ENCODE measurements at places on chromosomes 5 and 9.
A peak's percentile ranks its signal among the peaks of the same experiment; 100 is the strongest.

GRCh38 chr5:33161421-33161820, 279.3 kb upstream of the TARS1 start:
- no peak for DNase-seq

GRCh38 chr9:7704543-7704942, 95.0 kb downstream of the DMAC1 start:
- no peak for DNase-seq

- DNase-seq = no peak
Observed at GRCh38 chr9:93329629-93330280, 121.7 kb upstream of the FAM120A start.

GRCh38 chr9:114178076-114178475, 22.7 kb downstream of the COL27A1 start:
- DNase-seq = no peak

DNA sequence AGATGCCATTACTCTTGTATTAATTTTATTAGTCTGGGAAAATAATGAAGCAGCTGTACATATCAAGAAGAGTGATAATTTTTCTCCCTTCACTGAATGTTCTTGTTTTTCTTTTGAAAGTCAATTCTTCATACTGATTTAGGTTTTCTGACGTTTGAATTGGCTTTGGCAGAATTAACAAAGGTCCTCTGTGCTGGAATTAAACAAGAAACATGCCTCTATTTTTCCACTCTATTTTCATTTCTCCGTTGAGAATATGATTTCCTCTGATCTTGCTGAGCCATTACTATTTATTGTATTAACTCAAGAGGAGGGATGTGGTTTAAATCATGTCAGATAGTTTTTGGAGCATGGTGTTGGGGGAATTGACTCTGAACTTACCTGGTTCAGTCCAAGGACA, 42.3 kb downstream of the ANKDD1B start:
- DNase-seq = no peak

GRCh38 chr9:125820100-125820804, 73.1 kb downstream of the PBX3 start:
- DNase-seq = peak; percentile 51

DNA sequence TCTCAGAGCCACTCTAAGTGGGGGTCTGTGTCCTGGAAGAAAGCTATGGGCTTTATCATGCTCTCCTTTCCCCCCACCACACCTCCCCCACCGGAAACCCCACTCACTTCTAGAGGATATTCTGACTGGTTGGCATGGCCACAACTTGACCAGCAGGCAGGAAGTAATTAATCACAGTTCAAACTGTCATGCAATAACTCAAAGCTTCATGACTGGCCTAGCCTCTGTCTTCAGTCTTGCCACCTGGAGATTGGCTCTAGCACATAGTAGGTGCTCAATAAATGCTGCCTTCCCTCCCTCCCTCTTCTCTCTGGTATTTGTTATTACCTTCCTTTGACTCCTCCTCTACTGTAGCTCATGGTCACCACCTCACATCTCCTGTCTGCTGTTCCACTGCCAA, 124.7 kb downstream of the GABBR2 start:
- DNase-seq = no peak

DNA sequence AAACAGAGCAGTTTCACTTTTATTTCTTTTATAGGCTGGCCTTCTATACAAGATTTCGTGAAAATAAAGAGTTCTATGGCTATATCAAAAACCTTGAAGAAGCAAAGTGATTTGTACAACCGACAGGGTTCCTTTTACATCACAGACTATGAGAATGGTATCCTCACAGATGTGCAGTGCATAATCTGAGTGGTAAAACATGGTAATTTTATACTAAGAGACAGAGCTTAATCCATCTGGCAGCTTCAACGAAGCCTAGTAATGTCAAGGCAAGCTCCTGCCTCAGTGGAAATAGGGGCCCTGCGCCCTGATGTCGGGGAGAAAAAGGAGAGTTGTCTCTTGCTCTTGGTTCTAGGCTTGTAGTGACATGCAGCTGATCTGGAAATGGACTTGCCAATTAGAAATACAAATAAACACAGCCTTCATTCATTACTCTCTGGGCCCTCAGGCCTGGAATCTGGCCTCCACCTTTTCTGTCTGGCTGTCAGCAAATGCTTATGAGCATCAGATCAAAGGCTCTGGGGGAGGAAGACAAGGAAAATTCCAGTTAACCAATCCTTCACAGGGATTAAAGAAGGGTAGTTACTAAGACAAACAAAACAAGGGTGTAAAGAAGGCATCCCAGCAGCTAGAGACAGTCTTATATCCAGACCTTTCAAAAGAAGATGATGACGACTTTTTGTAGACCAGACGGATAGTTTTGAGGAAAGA, 33.6 kb upstream of the TRIM32 start:
- no peak for DNase-seq

- DNase-seq = no peak
Observed at GRCh38 chr5:83482961-83483360, 11.4 kb downstream of the VCAN start.

- peak; percentile 27 for DNase-seq
Observed at GRCh38 chr5:37075399-37075950, 173.7 kb downstream of the CPLANE1 start.

GRCh38 chr9:132820169-132820944, 57.7 kb downstream of the AK8 start:
- no peak for DNase-seq

GRCh38 chr5:61307191-61307590, 24.9 kb upstream of the ZSWIM6 start:
- DNase-seq = no peak

DNA sequence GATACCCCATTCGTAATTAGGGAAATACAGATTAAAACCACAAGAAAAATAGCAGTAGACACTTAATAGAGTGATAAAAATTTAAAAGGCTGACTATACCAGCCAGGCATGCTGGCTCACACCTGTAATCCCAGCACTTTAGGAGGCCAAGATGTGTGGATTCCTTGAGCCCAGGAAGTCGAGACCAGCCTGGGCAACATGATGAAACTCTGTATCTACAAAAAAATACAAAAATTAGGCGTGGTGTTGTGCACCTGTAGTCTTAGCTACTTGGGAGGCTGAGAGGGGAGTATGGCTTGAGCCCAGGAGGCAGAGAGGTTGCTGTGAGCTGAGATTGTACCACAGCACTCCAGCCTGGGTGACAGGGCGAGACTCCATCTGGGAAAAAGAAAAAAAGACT, 72.0 kb downstream of the FCHO2 start:
- no peak for DNase-seq

GRCh38 chr5:65127161-65127901, 354.4 kb downstream of the ADAMTS6 start:
- peak; percentile 86 for DNase-seq

- peak; percentile 27 for DNase-seq
Observed at GRCh38 chr9:89603767-89604665, 796 bp upstream of the GADD45G start.

DNA sequence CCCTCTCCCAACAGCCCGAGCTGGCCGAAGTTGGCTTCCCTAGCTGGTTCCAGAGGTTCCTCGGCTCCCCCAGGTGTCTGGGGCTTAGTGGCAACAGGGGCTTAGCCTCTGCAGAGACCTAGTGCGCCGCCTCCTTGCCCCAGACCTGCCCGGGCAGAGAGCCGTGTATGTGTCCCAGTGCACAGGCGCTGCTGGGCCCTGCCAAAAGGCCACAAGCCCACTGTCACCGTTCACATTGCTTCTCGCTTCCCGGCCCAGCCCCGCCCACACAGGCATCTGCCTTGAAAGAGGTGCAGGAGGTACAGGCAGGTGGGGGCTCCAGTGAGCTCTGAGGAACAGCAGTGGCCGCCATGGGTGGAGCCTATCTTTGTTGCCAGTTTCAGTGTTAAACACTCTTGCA, 2.5 kb upstream of the CACFD1 start:
- no peak for DNase-seq

GRCh38 chr5:168529374-168530234, 499 bp downstream of the FBLL1 start:
- DNase-seq = no peak

GRCh38 chr9:12973710-12974109, 198.9 kb downstream of the LURAP1L start:
- peak; percentile 60 for DNase-seq

DNA sequence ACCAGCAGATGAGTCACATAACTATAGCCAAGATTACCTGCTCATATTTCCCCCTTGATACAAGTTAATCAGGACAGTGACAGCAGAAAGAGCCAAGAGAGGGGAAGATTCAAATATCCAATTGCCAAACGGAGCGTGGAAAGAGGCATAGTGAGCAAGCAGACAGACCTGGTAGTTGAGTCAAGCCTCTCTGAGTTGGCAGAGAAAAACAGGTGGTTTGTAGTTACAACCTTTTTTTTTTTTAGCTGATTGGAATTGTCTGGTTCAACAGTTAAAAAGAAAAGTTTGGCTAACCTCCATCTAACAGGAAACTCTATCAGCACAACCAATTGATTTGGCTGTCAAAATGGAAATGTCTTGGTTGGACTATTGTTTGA, 272.1 kb downstream of the TLE1 start:
- DNase-seq = no peak

DNA sequence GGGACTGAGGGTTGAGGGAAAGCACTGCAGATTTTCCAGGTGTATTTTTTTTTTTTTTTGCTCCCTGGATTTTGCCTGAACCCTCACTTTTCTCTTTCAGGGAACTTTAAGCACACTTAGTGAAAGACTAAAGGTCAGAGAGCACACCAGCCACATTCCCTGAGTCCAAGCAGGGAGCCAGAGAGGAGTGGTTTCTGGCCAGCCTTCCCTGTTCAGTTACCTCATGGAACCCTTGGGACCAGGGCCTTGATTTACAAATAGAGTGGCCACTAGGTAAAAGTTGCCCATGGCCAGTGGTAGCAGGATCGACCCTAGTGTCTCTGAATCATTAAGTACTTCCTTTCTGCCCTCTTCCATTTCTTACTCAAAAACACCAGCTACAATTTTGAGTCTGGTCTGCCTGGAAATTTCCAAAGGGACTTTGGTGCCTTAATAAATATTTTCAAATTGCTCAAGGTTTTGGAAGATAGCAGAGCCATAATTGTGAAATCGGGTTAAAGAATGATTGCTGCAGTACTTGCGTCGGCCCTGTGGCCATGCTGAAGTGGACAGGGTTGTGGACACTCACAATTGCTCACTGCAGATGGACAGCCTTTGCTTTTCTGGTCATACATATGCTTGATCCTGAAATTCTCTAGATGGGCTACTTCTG, 14.5 kb downstream of the PALM2AKAP2 start:
- no peak for DNase-seq

DNA sequence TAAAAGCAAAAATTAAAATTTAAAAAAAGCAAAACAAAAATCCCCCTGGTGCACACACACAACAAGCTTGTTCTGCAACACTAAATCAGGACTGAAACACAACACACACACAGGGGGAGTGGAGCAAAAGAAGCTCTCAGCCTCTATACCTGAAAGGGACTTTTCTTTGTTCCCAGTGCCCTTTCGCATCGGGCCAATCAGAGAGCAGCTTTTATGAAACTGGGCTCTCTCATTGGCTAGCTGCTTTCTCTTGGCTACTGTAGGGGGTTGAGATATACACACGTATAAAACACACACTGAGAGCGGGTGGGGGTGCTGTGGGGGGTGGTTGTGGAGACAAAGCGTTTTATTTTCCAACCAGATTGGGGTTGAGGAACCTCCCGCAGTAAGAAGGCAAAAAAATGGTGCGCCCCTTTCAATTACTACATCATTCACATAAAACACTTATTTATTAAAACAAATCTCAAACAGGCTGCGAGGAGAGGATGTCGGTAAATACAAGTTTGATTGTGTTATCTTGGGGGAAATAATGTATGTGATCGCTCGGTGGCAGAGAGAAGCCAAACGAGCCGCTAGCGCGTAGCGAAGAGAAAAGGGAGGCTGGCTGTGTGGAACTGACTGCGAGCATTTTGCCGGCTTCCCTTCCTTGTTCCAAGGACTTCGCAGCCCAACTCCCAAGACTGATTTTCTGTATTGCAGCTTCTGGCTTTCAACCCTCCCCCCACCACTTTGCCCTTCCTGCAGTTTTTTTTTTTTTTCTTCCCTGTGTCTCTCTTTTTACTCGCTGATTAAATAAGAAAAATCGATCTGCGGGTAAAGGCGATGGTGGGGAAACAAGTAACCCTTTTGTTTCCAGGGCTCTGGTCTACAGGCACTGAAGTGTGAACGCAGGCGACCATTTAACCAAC, 2.5 kb upstream of the ZNF608 start:
- peak; percentile 91 for DNase-seq

DNA sequence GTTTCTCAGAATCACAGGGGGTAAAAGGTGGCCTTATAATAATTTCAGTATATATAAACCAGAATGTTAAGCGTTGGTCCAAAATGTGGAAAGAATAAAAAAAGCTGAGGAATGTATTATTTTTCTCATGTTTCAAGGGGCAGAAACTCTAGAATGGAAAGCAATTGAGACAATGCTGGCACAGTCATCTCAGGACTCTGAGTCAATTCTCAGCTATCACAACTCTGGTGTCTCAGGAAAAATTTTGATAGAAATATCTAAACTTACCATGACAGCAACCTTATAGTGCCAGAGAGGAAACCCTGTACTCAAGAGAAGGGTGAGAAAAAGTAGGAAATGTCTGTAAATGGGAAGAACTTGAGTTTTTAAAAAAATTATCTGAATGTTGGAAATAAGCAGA, 1189.4 kb upstream of the NUDT12 start:
- DNase-seq = no peak

DNA sequence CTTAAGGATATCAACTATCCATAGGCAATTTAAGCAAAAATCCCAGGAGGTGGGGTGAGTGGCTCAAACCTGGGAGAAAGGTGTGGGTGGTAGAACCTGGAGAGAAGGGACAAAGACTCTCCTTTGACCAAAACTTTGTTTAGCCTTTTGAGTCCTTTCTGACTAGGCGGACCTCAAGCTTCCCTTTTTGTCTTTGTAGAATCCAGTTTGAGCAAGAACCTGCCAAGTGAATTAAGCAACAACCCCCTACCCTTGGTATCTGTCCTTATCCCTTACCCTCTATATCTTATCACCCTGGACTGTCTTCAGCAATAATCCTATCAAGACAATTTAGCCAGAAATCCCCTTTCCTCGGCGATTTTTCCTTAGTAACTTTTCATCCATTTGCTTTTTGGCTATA, 53.5 kb upstream of the SLC28A3 start:
- DNase-seq = no peak

- peak; percentile 65 for DNase-seq
Observed at GRCh38 chr5:159031513-159031912, 68.2 kb downstream of the EBF1 start.

DNA sequence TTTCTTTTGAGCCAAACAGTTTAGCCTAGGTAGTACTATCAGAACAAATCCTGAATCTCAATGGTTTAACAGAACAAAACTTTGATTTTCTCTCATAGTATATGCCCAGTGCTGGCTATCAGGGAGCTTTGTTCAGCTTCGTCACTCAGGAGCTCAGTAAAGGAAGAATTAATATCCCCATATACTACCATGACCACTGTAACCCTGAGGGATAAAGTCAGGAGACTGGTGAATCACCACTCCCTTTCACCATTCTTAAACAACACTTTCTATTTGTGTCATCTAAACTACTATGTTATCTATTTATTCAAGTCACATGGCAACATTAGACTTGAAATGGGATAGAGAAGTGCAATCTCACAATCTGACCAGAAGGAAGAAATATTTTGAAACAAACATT, 522.6 kb upstream of the COX7C start:
- DNase-seq = no peak

- DNase-seq = no peak
Observed at GRCh38 chr9:97895695-97896332, 26.5 kb downstream of the TRMO start.
